ENCODE measurements at places on chromosomes 7 and 10.

DNA sequence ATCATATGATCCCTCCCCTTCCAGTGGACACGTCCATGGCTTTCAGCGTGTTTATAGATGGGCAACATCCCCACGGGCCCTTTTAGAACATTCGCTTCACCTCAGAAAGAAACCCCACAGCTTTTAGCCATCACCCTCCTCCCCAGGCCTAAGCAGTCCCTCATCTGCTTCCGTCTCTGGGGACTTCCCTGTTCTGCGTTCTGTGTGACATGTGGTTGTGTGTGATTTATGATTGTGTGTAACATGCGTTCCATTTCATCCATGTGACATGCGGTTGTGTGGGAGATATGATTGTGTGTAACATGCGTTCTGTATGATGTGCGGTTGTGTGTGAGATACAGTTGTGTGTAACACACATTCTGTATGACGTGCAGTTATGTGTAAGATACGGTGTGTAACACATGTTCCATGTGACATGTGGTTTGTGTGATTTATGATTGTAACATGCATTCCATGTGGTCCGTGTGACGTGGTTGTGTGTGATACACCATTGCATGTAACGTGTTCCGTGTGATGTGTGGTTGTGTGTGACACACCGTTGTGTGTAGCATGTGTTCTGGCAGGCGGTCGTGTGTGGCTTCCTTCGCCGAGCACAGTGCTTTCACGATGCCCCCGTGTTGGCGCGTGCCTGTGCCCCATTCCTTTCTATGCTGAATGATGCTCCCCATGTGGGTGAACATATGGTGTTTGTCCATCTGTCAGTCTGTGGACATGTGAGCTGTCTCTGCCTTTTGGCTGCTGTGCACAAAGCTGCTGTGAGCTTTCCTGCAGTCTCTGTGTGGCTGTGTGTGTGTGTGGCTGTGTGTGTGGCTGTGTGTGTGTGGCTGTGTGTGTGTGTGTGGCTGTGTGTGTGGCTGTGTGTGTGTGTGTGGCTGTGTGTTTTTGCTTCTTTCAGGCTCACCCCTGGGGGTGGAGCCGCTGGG, 26.2 kb downstream of the PWWP2B start:
- DNase-seq, result no peak

DNA sequence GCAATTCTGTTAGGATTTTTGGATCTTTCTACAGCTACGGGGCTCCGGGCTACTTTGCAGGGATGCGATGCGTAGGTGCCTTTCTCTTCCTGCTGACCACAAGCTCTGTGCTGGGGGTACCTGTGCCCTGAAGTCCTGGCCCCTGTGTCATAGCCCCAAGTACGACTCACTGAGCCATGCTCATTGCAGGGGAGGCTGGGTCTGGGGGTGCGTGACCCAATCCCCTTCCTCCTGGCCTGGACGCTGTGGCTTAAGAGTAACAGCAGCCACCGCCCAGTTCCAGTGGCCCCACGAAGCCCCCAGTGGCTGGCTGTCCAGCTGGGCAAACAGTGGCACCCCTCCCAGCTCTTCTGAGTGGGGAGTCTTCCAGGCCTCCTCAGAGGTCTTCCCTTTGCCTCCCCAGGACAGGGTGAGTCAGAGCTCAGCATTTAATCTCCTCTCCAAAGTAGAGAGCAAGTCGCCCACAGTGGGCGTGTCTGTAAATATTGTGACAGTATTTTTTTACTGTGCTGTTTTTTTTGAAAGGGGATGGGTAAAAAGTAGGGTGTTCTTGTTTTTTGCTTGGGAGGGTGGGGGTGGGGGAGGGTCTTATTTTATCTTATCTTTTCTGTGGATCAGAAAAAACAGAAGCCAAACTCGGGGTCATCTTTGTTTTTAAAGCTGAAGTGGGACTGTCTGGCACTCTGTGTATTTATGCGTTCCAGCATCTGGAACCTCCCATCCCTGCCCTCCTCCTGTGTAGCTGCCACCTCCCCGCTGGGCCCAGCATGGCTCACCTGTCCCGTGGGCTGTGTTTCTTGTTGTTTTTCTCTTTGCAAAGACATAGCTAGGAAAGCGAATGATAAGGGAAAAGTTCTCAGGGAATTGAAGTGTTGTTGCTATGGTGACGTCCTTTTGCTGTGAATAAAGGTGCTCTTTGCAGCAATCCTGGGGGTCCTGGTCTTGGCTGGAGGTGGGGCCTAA, 8.2 kb downstream of the LFNG start:
- peak; percentile 41 for DNase-seq

- no peak for DNase-seq
Observed at GRCh38 chr10:67790534-67791408, 47.2 kb downstream of the DNAJC12 start.

DNA sequence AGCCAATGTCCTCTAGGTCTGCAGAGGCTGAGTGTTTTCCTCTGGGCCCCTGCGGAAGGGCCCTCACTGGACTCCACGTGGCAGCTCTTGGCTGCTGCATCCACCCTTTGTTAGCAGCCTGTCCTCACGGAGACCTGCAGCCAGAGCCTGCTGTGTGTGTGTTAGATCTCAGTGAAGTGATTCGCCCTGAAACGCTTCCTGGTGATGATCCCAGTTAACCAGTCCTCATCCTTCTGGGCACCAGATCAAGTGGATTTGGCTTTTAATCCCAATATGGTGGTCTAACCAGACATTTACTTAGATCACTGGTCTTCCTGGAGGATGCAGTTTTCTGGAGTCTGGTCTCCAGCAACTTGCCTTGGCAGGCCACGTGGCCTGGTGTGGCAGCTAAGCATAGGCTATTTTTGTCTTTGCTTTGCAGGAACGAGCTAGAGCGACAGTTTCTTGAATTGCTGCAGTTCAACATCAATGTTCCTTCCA, 39.5 kb upstream of the GJD4 start:
- DNase-seq, result no peak

DNA sequence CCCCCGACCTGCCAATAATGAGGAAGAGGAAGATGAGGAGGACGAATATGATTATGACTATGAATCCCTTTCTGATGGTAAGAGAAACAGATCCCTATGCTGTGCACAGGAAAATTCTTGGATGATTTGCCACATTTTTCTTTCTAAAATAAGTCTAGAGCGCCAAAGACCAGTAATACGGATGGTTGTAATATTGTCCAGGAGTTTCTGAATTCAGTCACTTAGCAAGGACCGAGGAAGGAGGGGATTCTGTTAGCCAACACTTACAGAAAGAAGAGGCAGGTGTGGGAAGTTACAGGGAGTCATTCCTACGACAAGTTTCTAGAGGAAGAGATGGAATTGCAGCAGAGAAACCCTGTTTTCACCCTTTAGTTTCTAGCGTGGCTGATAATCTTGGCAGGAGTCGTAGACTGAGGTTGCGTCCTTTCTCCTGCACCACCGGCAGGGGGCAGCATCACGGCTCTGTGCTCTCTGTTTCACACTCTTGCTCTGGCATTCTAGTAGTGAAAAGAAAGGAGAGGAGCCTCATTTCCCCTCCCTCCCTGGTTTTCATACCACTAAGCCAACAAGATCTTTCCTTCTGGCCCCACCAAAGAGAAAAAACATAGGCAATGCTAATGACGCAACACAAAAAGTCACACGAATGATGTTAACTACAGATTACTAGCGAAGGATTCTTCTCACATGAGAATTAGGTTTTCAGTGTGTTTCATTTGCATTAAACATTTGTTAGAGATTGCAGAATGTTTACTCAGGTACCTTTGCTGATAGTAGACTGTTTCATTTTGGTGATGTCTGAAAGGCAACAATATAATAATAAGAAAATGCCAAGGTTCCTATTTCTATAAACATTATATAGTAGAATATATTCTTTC, 82.7 kb downstream of the NOC3L start:
- peak; percentile 3 for DNase-seq

Data from T-helper 2 cell (primary cell).